SJSA1 (cell line): ENCODE measurements at places on chromosomes 7 and 10.

GRCh38 chr7:130419658-130420057, 21.2 kb downstream of the CEP41 start:
- no peak for DNase-seq

- no peak for DNase-seq
Observed at GRCh38 chr7:143299840-143300239, 11.7 kb downstream of the CASP2 start.

GRCh38 chr10:121080281-121080891, 229.2 kb downstream of the WDR11 start:
- DNase-seq, result no peak

- DNase-seq, result no peak
Observed at GRCh38 chr10:50554995-50555568, 68.7 kb downstream of the SGMS1 start.

DNA sequence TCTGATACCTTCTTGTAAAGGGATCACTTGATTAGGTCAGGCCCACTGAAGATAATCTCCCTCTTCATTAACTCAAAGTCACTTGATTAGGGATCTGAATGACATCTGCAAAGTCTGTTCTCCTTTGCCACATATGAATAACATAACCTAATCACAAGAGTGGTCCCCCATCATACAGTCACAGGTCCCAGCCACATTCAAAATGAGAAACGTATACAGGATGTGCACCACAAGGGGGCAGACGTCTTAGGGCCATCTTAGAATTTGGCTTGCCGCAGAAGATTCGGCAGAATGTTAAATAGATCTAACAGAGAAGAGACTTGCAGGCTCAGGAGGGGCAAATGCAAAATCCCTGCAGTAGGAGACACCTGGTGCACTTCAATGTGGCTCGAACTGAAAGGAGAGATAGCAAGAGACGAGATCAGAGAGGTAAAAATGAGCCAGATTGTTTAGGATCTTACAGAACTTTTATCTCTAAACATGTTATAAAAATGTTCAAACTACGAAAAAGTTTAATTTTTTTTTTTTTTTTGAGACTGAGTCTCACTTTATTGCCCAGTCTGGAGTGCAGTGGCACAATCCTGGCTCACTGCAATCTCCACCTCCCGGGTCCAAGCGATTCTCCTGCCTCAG, 10.4 kb upstream of the SMC3 start:
- DNase-seq, result no peak

DNA sequence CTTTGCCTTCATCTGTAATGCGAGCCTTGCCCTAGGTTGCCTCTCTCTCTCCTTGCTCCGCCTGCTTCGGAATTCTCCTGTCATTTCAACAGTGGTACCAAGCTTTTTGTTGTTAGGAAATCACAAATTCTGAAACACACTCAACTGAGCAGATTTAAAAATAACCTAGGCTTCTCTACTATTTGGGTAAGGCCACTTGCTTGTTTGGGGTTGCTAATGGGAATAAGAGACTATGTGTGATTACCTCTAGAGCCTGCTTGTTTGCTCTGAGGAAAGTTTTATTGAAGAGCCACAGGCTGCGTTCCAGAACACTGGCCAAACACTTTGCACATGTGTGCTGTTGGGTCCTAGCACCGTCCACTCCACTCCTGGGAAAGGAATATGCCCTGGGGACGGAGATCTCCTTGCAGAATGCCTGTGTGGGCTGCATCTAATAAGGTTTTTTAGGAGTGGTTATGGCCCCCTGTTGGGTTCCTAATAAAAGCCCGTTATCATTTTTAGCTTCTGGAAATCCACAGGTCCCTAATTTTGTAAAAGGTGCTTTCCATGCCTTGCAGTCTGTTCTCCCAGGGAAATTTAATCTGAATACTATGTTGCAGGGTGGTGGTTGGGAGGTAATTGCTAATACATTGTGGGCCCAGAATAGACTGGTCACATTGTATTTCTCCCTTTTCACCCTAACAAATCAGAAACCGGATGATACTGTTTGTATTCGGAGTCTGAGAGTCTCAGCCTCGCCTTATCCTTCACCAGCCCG, 68.7 kb upstream of the KLF6 start:
- no peak for DNase-seq

DNA sequence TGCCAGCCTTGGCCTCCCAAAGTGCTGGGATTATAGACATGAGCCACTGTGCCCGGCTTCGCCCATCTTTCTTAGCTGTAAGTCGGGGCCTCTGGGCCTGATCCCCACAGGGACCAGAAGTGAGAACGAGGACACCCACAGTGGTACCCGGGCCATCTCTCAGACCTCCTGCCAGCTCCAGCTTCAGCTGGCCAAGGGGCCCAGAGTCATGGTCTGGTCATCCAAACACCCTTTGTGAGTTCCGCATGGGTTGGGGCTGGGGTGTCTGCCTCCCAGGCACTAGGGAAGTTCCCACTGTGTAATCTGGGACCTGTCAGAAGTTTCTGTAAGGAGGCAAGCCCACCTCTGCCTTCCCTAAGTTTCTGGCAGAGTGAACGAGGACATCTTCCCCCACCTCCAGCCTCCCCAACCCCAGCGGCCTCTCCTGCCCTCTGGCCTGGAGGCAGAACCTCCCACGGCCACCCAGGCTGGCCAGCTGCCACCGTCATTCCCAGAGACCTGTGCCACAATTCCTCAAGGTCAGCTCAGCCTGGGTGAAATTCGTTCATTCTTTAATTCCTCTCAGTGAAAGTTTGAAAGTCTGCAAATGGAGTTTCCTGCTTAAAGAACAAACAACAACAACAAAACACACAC, 19.5 kb upstream of the FOXL3 start:
- DNase-seq, result no peak

DNA sequence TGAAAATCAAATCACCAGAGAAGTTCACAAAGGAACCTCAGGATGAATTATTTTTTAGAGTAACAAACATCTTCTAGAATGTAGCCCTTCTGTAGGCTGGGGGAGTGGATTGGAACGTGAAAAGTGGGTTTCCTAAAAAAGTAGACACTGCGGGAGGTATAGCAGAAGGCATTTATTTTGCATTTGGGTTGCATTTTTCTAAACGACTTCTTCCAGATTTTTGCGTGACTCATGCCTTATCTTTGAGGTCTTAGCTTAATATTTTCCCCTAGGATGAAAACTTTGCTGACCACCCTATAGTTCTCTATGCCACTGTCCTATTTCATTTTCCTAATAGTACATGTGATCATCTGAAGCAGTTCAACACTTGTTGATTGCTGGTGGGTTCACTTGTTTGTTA, 112.7 kb upstream of the JCAD start:
- DNase-seq, result no peak

DNA sequence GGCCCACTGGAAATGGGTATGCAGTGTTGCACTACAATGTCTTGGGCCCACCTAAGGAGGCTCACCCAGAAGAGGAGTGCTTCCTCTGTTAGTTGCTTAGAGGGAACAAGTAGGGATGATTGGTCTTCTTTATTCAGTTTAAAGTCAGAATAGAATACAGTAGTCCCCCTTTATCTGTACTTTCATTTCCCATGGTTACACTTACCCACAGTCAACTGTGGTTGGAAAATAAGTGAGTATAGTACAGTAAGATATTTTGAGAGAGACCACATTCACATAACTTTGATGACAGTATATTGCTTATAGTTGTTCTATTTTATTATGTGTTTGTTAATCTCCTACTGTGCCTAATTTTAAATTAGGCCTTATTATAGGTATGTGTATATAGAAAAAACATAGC, 151.4 kb downstream of the COL28A1 start:
- no peak for DNase-seq

GRCh38 chr7:26657206-26657641, 207.2 kb downstream of the SKAP2 start:
- DNase-seq, result no peak

DNA sequence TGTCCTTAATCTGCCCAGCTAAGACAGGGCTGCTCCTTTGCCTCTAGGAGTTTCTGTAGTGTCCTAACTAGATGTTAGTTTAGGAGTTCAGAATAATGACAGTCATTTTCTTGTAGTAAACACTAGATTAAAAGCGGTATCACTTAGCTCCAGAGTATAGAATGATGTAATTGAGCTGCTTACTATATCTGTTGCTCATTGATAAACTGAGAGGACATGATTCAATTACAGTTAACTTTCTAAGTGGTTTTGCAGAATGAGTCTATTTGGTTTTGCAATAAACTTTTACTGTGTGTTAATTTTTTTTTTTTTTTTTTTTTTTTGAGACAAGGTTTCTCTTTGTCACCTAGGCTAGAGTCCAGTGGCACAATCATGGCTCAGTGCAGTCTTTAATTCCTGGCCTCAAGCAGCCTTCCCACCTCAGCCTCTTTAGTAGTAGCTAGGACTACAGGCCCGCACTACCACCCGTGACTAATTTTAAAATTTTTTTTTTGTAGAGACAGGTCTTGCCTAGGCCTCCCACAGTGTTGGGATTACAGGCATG, 1.8 kb downstream of the STMP1 start:
- no peak for DNase-seq

GRCh38 chr7:34488766-34489165, 169.3 kb upstream of the NPSR1 start:
- no peak for DNase-seq

- DNase-seq, result no peak
Observed at GRCh38 chr10:68132391-68132790, 23.1 kb downstream of the MYPN start.

DNA sequence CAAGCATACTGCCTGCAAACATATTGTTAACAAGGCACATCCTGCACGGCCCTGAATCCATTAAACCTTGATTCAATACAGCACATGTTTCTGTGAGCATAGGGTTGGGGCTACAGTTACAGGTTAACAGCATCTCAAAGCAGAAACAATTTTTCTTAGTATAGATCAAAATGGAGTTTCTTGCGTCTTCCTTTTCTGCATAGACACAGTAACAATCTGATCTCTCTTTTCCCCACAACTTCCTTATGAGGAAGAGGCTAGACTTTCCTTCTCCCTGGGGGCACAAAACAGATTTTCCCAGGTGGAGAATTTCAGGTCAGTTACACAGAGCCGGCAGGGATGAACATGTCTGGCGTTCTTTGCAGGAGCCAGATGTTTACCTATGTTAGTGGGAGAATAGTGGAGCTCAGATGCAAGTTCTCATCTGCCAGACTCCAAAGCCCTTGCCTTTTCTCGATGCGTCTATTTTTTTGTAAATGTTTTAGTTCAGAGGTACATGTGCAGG, 37.5 kb upstream of the PFKFB3 start:
- no peak for DNase-seq

- no peak for DNase-seq
Observed at GRCh38 chr10:11115337-11115736, 97.7 kb downstream of the CELF2 start.

DNA sequence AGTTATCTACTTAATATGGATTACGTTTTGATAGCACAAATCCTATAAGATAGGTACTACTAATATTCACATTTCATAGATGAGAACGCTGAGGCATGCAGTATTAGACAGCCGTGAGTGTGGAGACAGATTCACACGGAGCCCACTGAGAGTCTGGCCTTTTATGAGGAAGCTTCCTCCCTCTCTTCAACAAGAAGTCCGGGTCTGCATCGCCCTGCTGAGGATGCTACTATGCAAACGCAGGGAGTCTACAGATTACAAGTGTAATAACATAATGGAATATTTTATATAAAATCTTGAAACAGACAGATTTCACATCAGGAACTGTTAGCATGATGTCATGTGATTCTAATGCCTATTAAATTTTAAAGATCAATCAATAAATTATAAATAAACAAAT, 255.9 kb upstream of the GLI3 start:
- no peak for DNase-seq

DNA sequence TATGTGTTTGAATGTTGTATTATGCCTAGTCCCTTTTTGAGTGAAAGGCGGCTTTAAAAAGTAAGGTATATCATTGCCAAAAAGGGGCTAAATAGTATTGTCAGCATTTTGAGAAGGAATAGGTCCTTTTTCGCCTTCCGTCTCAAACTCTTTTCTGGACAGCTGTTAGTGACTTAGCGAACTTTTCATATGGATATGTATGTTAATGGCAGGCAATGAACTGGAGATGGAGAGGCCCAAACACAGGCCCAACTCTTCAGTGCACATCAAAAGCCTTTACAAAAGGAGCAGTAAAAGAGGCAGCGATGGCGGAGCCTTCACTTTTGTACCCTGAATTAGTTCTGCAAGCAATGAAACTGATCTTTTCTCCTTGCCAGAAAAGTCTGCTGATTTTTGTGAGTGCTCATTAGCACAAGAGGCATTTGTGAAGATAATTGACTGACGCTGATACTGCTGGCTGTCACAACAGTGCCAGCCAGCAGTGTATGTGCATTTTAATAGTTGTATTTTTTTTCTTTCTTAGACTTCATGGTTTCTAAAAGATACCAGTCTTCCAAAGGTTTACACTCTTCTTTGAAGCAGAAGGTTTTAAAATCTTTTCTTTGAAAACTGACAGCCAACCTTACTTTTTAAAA, 243.7 kb upstream of the SP8 start:
- no peak for DNase-seq

- peak; percentile 92 for DNase-seq
Observed at GRCh38 chr7:47513741-47514241, 68.1 kb downstream of the TNS3 start.

- no peak for DNase-seq
Observed at GRCh38 chr10:12559578-12560178, 210.3 kb downstream of the CAMK1D start.

- DNase-seq, result no peak
Observed at GRCh38 chr10:63392224-63392623, 73.6 kb downstream of the JMJD1C start.

DNA sequence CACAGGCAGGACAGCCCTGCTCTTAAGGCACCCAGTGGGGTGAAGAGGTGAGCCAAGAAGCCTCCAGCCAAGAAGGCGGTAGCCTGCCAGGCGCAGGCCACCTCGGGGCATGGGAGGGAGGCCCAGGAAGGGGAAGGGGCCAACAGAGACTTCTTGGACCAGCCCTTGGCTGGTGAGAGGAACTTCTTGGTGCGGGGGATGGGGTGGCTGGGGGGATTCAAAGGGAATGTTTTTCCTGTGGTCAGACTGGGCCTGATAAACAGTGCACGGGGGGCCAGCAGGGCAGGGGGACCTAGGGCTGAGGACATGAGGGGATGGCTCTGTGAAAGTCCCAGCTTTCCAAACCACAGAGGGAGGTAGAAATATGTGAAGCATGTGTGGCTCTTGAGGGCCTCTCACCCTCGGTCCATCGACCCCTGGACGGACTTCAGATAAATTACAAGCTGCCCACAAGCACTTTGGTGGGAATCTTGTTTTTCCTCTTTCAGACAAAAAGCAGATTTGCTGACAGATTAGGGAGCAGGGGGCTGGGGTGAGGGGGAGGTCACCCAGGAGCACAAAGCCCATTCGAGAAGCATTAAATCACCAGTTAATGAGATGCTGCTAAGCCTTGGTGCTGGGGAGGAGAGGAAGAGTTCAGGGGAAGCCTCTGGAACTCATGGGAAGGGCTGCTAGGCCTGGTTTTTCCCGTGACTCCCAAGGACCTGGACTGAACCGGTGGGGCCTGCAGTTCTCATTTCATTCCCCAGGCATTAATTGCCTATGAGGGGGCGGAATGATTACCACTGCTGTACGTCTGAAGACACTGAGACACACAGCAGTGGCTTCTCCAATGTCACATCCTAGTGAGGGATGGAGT, 11.3 kb downstream of the CRYGN start:
- DNase-seq, result peak; percentile 74

- DNase-seq, result peak; percentile 90
Observed at GRCh38 chr10:79266543-79267312, 80.5 kb upstream of the PPIF start.

- no peak for DNase-seq
Observed at GRCh38 chr7:3950249-3950648, 649.2 kb downstream of the SDK1 start.

- no peak for DNase-seq
Observed at GRCh38 chr7:150406312-150406566, 27.1 kb downstream of the ZNF775 start.
